NCI-H524 (cell line): ENCODE measurements at places on chromosomes 16 and 17.

- DNase-seq, result no peak
These were observed at the start of gene PERCC1 for GRCh38 chr16:1430759-1431496. Gene PERCC1 (plus strand): TSS chr16:1431078. CDS start chr16:1432594, 1,516 bp downstream.

- DNase-seq, result no peak
These were observed 50.1 kb upstream of the ADCY7 start for GRCh38 chr16:50216231-50216630.

DNA sequence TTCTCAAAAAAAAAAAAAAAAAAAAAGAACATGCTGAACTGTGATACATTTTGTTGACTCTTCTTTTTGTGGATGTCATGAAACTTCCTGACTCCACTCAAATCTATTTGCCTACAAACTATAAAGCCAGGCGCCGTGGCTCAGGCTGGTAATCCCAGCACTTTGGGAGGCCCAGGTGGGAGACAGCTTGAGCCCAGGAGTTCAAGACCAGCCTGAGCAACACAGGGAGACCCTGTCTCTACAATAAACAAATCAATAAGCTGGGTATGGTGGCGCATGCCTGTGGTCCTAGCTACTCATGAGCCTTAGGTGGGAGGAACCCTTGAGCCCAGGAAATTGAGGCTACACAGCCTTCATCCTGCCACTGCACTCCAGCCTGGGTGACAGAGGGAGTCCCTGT lies 1.5 kb upstream of the NT5C start:
- DNase-seq, result no peak

- DNase-seq, result no peak
These were observed 144.1 kb downstream of the RAB11FIP4 start for GRCh38 chr17:31535581-31535981.

GRCh38 chr17:71033336-71033735 lies 864.0 kb downstream of the KCNJ2 start:
- DNase-seq, result peak; percentile 2

- DNase-seq, result no peak
These were observed 24.4 kb upstream of the BEAN1 start for GRCh38 chr16:66402591-66403230.

DNA sequence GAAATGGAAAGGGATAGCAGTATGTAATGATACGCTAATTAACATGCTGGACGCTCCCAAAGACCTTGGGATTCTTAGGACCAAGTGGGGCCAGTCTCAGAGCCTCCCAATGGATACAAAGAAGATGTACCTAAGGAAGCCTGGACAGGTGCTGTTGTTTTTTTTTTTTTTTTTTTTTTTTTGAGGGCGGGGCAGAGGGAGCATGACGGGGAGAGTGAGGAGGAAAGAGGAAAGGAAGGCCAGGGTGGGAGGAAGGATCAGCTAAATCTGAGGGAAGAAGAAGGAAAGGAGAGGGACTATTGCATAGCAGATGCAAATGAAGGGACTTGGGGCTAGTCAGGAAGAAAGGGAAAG lies 2.5 kb downstream of the VAMP2 start:
- DNase-seq, result no peak
